Fibroblast of skin of abdomen (primary cell): ENCODE measurements at places on chromosomes 3 and 15.

DNA sequence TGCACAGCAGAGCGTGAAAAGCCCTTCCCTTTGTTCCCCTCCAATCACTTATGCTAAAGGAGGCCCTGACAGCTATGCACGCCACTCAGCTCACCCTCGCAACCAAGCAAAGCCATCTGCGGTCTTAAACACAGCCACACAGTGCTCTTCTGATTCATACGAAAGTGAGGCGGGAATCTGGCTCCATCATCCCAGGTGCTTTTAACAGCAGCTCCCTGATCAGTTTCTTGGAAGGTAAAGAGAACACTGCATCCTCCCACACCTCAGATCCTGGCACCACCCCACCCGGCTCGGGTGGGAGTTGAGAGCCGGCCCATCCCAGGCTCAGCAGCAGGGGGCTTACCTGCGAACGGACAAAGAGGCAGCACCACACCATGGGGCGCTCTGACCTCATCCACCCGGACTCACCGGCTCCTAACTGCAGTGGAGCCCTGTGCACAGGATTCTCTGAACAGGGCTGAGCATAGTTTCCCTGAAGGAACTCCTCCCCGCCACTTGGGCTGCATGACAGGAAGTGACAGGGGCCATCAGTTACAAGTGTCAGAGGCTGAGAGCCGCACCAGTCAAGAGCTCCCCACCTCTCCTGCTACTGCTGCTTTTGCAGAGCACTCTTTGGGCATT, 114.3 kb upstream of the ARHGEF3 start:
- peak; percentile 21 for DNase-seq

GRCh38 chr15:67130166-67130565, 64.8 kb downstream of the SMAD3 start:
- no peak for DNase-seq

DNA sequence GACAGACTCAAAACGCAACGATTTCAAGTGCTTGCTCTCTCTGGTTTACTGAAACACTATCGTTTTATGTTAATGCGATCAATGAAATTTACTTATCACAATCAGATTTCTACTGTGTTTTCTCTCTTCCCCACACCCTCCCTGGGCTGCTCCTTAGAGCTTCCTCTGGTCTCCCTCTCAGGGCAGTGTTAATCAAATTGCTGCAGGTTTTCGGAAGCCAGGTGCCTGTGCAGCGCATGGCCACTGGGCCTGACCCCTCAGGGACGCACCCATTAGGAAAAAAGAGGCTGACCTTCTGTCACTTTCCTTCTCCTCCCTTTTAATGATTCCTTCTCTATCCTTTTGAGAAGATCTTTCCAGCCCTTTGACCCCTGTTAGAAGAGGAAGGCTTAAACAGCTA, 134.5 kb upstream of the ONECUT1 start:
- DNase-seq: no peak

DNA sequence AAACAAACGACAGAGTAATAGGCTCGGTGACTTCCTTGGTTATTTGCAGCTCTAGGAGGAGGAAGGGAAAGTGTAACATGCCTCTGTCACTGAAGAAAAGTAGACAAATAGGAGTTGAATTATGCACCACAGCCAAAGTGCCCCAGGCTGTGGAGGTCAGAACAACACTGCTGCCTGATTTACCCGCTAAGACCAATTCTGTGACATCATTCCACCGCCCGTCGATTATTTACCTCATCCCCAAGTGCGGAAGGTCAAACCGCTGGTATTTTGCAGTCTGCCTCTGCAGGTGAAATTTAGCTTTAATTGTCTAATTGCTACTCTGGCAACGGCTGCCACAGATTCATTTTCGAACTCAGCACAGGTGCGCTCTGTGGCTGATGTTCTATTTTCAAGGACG, 106.3 kb upstream of the PRICKLE2 start:
- no peak for DNase-seq

GRCh38 chr3:14441920-14442300, 39.5 kb downstream of the SLC6A6 start:
- DNase-seq: no peak

DNA sequence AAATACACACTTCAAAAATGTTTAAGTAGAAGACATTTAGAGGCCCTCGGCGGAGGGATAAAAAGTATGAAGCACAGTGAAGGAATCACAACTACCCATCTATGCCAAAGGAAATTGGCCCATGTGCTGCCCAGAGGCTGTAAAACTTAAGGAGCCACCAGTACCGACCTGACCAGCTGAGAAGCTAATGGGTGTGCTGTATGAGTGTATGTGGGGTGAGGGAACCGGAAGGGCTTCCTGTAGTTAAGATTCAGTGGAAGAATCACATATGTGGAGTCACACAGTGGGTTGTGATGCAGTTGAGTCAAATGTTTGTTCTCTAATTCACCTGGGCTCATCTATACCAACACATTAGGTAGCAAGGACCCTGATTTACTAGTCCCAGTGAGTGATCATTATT, 516.0 kb upstream of the IL12A start:
- DNase-seq: no peak

GRCh38 chr15:30059771-30060170, 23.0 kb upstream of the GOLGA8J start:
- DNase-seq: no peak

- DNase-seq: no peak
Observed at GRCh38 chr3:63984391-63984790, 38.9 kb downstream of the PSMD6 start.

GRCh38 chr3:67578416-67578815, 76.0 kb downstream of the SUCLG2 start:
- DNase-seq: peak; percentile 23
